Memory B cell (primary cell): ENCODE measurements at places on chromosomes 1 and 21.

DNA sequence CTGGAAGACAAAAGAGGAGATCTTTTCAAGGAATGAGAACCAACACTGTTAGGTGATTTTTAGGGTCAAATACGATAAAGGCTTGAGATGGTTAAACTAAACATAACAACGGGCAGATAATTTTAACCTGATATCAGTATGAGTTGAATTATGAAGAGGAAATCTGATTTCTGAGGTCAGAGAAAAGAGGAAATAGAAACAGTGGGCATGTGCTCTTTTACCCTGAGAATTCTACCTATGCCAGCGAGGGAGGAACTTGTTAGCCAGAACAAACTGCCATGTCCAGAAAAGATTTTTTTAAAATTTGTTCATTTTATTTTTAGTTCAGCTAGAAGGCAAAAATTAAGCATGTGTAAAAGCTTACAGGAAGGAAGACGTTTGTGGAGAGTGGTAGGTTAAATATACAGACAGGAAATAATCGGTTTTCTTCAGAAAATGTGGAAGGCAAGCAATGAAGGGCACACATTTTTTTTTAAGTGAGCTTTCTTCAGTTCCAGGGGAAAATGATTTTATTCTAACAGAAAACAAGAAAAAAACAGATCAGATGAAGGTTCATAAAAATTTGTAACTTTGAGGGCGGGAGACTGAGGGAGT, 1745.3 kb downstream of the MRPL39 start:
- DNase-seq: peak; percentile 4

- no peak for DNase-seq
Measured at GRCh38 chr1:173097001-173097400, 46.3 kb upstream of the TNFSF18 start.

DNA sequence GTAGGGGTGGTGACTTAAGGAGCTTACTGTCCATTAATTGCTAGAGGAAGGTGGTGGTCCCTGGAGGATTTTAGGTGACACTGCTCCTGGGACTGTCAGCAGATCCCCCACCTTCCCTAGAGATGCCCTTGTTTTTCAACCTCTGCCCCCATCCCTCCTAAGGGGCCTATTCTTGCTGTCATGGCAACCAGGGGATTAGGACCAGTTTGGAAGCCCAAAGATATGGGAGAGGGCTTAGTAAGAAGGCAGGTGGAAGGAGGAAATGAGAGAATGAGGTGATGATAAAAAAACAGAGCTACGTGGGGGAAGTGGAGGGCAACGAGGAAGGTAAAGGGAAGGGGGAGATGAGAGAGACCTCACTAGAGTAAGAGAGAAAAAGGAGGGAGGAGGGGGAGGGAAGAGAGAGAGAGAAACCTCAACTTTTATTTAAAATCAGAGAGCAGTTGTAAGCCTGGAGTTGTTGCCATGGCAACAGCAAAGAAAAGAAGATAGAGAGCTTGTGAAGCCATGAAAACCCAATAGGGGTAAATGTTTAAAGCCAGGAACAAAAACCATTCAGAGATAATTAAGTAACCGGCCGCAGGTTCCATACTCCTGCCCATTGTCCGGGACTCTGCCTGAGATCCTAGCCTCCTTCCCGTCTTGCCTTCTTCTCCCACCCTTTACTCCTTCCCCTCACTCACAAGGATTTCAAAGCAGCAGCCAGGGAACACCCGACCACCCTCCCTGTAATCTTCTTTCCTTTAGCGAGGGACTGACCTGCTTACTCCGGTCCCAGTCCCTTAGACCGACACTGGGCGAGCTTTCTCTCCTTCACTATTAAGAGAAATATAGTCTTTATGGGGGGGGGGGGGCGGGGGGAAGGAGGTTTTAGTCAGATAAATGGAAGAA, 20.6 kb downstream of the KIRREL1 start:
- DNase-seq: no peak

DNA sequence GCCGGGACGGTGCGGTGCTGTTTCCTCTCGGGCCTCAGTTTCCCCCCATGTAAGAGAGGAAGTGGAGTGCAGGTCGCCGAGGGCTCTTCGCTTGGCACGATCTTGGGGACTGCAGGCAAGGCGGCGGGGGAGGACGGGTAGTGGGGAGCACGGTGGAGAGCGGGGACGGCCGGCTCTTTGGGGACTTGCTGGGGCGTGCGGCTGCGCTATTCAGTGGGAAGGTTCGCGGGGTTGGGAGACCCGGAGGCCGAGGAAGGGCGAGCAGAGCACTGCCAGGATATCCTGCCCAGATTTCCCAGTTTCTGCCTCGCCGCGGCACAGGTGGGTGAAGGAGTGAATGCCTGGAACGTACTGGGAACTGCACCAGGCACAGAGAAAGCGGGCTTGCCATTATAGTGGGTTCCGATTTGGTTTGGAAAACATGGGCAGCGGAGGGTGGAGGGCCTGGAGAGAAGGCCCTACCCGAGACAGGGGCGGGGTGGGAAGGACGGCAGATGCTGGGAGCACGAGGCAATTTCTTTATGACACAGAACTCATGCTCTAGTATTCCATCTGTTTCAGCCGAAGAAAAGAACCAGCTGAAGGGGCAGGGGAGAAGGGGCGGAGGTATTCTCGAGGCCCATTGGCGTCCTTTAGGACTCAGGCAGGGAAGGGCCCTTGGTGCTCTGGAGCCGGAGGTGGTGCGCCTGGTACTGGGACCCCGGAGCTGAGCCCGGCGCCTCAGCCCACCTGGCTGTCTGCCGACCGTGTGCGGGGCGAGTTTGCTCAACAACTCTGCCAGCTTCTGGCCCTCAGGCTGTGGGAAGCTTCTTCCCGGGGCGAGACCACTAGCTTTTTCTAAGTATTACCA, 960 bp downstream of the PCSK9 start:
- DNase-seq: no peak

- DNase-seq: no peak
Measured at GRCh38 chr1:10917513-10918454, 94.7 kb upstream of the TARDBP start.

GRCh38 chr1:210446479-210446878, 117.8 kb downstream of the HHAT start:
- no peak for DNase-seq

DNA sequence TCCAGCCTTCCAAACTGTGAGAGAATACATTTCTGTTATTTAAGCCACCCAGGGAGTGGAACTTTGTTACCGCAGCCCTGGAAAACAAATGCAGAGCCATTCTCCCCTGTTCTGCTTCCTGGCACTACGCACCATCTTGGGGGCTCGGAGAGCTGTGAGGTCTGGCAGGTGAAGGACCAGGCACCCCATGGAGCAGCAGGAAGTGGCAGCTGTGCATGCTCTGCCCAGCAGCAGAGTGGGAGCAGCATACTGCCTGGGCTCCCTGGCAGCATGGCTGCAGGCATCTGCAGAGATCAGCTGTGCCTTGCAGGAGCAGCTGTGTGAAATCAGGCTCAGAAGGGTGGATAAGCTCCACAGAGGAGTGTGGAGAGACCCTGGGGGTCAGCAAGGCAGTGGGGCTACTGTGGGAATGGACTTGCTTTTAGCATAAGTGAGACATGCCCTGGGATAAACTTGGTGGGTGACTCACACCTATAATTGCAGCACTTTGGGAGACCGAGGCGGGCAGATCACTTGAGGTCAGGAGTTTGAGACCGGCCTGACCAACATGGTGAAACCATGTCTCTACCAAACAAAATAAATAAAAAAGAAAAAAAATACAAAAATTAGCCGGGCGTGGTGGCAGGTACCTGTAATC, 17.7 kb upstream of the ZSCAN20 start:
- no peak for DNase-seq

- no peak for DNase-seq
Measured at GRCh38 chr1:35180776-35181374, 12.1 kb downstream of the SFPQ start.

DNA sequence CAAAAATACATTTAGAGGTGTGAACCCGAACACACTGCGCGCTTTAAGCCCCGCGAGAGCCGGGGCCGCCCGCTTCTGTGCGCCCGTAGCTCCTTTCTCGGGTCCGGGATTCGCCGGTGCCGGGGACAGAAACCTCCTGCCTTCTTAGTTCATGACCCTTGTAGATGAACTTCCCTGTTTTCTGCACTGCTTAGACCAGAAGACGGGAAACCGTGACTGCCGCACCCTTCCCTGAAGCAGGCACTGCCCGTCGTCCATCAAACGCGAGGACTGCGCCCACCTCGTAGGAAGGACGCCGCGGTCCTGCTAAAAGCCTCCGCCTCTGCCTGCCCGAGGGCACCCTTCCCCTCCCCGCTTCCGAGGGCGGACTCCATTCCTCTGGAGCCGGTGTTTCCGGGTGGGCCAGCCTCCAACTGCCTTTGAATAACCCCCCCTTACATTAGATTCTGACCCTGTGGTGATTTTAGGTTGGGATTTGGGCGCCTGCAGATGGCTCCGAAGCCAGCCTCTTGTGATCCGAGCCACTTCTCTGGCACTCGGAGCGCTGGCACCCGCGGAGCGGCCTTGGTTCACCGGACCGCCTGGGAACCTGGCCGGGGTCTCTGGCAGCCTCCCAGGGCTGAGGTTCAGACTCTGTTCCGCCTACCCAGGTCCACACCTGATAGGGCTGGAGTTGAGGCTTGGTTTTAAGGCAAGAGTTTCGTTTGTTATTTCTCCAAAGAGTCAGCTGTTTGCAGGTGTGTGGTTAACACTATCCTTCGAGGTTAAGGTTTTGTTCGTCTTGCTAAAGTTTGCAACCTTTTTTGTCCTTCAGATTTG, 1.2 kb upstream of the PTTG1IP start:
- DNase-seq: peak; percentile 20

GRCh38 chr21:35384375-35384774, 335.3 kb upstream of the RUNX1 start:
- no peak for DNase-seq

GRCh38 chr1:198638894-198639635, at the start of gene PTPRC:
Gene PTPRC (plus strand): TSS chr1:198639040. CDS start chr1:198639269, 229 bp downstream.
- no peak for DNase-seq

- DNase-seq: peak; percentile 69
Measured at GRCh38 chr1:152440635-152441471, 26.8 kb upstream of the CRNN start.

DNA sequence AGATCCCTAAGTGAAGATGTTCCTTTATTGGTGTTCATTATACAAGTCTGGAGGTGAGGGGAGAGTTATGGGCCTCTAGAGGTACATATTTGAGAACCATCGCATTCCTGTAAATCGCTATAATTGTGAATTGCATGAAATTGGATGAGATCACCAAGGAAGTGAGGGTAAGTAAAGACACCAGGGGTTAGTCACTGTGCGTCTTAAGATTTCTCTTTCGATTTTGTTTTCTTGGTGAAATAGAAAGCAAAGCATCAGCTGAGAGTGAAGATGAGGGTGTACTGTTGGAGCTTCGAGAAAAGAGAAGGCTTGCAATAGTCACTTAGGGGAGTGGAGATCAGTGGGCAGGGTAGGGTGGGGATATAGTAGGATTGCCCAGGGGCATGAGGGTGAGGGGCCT, 82.1 kb downstream of the RAVER2 start:
- DNase-seq: no peak

GRCh38 chr1:47978486-47978885, 18.7 kb downstream of the TRABD2B start:
- no peak for DNase-seq

DNA sequence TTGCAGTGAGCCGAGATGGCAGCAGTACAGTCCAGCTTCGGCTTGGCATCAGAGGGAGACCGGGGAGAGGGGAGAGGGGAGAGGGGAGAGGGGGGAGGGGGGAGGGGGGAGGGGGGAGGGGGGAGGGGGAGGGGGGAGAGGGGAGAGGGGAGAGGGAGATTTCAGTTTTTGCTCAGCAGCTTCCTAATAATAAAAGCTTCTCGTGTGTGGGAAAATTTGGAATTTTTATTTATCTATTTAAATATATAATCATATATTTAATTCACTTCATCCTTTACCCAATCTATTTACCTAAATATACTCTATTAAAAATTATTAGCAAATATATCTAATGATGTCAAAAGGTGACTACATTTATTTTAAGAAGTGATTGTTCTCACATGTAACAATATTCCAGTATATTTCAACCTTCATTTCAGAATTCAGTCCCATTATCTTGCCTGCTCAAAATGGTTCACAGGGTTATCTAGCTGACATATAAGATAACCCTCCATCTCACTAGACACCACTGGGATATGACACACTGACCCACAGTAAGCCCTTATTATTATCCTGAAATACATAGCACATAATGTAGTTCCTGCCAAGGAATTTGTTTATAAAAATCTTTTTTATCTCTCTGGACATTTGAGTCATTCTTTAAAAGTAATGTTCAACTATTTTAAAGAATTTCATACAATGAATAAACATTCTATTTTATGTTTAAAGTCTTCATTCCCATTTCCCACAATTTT, 105.9 kb downstream of the GPATCH2 start:
- DNase-seq: no peak

GRCh38 chr1:197695961-197696360, 79.3 kb downstream of the DENND1B start:
- no peak for DNase-seq

- no peak for DNase-seq
Measured at GRCh38 chr1:175136246-175136645, 56.3 kb downstream of the KIAA0040 start.

- DNase-seq: no peak
Measured at GRCh38 chr1:6275826-6276782, 15.2 kb upstream of the GPR153 start.

GRCh38 chr1:205450448-205450847, 5.4 kb downstream of the BLACAT1 start:
- DNase-seq: no peak

GRCh38 chr1:117146072-117146471, 24.5 kb upstream of the TRIM45 start:
- DNase-seq: no peak

GRCh38 chr21:37932936-37933335, 16.7 kb upstream of the KCNJ6 start:
- no peak for DNase-seq

DNA sequence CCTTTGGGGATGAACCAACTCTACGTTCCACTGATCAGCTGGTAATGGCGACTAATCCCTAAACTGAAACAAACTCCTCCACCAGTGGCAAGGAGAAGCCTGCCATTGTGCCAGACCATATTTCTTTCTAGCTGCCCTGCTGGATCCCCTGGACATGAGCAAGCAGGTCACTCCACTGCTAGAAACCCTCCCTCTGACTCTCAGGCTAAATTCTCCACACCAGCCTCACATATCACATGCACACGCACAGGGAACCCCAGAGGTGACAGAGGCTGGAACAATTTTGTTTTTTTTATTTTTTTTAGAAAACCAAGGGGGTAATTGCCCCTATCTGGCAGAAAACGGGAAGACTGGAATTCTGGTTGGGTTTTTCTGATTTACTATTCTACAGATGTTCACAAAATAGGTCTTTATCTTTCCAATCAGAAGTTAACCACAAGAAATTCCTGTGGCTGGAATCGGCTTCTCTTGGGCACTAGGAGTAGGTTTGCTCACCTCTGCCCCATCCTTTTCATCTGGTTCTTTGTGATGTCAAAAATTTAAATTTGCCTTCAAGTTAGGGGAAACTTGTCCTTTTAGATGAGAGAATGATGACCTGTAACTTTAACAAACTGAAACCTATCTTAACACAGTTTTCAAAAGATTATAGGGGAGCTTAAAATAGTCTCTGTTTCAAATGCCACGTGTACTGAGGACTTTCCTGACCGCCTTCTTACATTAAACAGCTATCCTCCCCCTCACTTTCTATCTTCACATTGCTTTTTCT, 258.1 kb downstream of the SDCCAG8 start:
- no peak for DNase-seq
